Subcutaneous adipose tissue (tissue), 4 donors: ENCODE measurements at places on chromosomes 7 and 10. TPM values are rescaled to one million over a fixed set of nuclear protein-coding genes. Genes with fewer than 3 reads are reported as not detected.

The HMX3 gene
- not detected for total RNA-seq

The SPAM1 gene
- not detected for total RNA-seq

The DEPP1 gene
- total RNA-seq: 248 TPM

The CTAGE8 gene
- 0.75 TPM for total RNA-seq

The PRR15 gene
- 0.38 TPM for total RNA-seq

The EMX2 gene
- 7.0 TPM for total RNA-seq

The PON1 gene
- 0.34 TPM for total RNA-seq

The SLC39A12 gene
- not detected for total RNA-seq

The SPOCK2 gene
- total RNA-seq: 3.1 TPM

The HABP2 gene
- total RNA-seq: not detected

The ATRNL1 gene
- total RNA-seq: 0.98 TPM

The EEF1AKMT2 gene
- 28.4 TPM for total RNA-seq

The FAM25G gene
- total RNA-seq: not detected

The OPN4 gene
- 0.22 TPM for total RNA-seq

The LRRC17 gene
- total RNA-seq: 4.5 TPM

The TFEC gene
- total RNA-seq: 77.7 TPM

The DAGLB gene
- 22.3 TPM for total RNA-seq

The ACTL6B gene
- not detected for total RNA-seq

The OR2A1 gene
- 0.65 TPM for total RNA-seq

The ODAD2 gene
- total RNA-seq: not detected

The LMOD2 gene
- not detected for total RNA-seq

The PYROXD2 gene
- total RNA-seq: 13.0 TPM

The PTPRN2 gene
- 3.4 TPM for total RNA-seq

The NEUROG3 gene
- total RNA-seq: not detected

The TPST1 gene
- total RNA-seq: 41.3 TPM

The CDK13 gene
- 68.7 TPM for total RNA-seq

The AOAH gene
- total RNA-seq: 51.7 TPM
